ENCODE measurements at places on chromosomes 7 and 10.

DNA sequence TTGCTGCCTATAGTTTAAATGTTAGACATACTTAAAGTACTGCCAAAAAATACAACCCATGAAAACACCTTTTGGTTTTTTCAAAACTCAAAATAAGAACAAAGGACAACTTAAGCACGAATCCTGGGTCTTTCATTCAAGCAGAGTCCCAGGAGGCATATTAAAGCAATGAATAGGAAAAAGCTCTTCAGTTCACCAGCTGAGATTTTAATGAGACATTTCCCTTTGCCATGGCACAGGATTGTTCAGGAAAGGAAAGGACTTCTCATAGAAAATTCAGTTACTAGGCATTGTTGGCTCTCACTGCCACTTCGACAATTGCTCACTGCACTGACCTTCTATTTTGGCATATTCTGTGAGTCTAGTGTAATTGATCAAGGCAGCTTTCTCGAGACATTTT, 133.5 kb upstream of the FEZF1 start:
- no peak for DNase-seq

GRCh38 chr10:113127261-113127900, 177.3 kb downstream of the TCF7L2 start:
- no peak for DNase-seq

- DNase-seq, result no peak
Measured at GRCh38 chr7:29639886-29640595, 76.4 kb downstream of the PRR15 start.

DNA sequence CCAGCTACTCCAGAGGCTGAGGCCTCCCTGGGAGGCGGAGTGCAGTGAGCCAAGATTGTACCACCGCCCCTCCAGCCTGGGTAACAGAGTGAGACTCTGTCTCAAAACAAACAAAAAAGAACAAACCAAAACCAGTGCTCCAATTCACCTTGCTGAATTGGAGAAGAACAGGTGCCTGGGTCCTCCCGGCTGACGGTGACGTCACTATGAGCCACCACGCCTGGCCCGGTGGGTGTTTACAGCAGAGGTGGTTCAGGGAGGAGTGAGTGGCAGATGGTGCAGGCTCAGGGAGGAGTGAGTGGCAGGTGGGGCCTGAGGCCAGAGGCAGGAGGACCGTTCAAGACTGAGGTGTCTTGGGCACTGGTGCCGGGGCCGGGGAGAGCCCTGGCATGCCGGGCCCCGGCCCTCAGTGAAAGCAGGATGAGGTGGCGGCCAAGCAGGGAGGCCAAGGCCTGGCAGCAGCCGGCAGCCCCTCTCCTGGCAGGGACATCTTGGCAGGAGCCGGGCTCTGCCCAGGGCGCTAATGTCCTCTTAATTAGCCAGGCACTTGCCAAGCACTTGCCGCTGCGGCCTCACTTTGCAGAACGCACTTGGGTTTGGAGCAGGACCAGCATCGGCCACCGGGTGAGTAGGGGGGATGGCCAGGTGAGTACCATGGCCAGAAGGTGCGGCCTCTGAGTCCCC, 162.8 kb upstream of the TNRC18 start:
- DNase-seq, result no peak

GRCh38 chr10:103276896-103277712, at the start of gene INA:
Gene INA (plus strand): TSS chr10:103277138. CDS start chr10:103277212, 74 bp downstream.
- peak; percentile 29 for DNase-seq

DNA sequence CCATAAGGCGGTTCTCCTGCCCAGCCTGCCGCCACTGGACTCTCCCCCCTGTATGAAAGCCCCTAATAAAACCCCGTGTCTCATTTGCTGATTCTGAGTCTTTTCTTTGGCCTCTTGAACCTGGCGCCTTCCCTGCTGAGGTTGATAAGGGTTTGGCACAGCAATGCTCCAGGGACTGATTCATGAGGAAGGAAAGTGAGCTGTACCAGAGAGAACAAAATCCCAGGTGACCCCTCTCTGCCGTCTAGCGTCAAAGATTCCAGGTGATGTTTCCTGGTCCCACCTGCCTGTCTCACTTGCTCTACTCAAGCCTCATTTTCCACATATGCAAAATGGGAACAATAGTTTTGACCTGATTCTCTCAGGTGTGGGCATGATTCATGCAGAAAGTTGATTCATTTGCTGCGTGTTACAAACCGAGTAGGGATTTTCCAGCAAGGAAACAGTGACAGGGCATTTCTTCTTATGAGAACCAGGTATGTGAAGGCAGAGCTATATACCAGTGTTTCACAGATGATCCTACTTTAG, 730.6 kb upstream of the IGFBP3 start:
- no peak for DNase-seq

DNA sequence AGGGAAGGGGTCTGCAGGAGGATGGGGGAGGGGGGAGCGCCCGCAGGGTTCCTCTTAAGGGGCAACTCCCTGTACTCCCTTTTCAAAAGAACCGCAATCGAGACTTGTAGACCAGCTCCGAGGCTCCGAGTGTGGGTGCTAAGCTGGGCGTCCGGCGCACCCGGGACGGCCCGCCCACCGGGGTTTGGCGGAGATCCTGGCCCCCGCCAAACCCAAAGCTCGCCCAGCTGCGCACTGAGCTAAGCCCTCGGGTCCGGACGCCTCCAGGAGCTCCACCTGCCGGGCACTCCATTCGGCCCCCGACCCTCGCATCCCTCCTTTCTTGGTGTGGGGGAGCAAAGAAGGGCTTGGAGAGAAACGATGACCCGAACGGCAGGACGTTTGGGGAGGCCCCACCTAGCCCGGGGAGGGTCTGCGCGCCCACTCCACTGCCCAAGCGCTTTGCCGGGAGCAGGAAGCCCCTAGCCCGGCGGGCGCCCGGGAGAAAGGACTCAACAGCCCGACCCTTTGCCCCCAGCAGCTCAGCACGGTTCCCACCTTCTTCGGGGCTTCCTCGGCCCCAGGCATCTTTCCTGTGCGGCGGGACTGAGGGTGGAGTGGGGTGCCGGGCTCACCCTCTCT, 651 bp downstream of the AFAP1L2 start:
- DNase-seq, result no peak

DNA sequence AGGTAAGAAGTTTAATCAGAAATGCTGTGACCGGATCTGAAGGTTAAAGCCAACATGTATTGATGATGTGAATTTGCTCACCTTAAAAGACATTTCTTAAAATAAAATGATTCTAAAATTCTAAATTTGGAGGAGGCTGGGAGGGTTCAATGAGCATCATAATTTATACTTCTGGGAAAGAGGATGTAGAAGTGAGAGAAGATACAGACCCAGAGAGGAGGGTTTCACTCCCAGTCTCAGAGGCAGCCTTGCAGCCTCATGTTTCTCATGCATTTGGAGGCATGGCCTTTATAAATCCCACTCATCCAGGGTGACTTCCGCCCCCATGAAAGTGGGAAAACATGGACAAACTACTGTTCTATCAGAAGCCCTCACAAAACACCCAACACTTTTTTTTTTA, 305.6 kb upstream of the PITRM1 start:
- no peak for DNase-seq

GRCh38 chr7:13047061-13047460, 359.6 kb downstream of the ARL4A start:
- no peak for DNase-seq

- no peak for DNase-seq
Measured at GRCh38 chr10:108090476-108091215, 926.1 kb upstream of the SORCS1 start.

- DNase-seq, result no peak
Measured at GRCh38 chr10:2891770-2892124, 175.6 kb upstream of the PFKP start.

DNA sequence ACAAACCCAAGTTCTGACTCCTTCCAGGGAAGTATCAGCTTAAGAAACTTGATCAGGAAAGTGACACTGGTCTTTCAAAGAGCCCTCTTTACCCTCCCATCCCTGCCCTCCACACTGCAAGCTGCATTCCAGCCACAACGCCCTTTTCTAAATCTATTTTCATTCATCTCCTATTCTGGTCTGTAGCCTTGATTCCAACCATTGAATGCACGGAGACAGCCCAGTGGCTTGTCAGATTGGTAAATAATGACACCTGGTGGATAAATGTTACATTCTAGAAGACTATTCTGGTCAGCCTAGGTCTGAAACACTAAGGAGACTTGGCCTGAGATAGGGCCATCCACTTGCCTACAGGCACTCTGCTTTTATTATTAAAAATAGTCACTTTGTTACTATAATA, 20.9 kb downstream of the MORN4 start:
- DNase-seq, result no peak

DNA sequence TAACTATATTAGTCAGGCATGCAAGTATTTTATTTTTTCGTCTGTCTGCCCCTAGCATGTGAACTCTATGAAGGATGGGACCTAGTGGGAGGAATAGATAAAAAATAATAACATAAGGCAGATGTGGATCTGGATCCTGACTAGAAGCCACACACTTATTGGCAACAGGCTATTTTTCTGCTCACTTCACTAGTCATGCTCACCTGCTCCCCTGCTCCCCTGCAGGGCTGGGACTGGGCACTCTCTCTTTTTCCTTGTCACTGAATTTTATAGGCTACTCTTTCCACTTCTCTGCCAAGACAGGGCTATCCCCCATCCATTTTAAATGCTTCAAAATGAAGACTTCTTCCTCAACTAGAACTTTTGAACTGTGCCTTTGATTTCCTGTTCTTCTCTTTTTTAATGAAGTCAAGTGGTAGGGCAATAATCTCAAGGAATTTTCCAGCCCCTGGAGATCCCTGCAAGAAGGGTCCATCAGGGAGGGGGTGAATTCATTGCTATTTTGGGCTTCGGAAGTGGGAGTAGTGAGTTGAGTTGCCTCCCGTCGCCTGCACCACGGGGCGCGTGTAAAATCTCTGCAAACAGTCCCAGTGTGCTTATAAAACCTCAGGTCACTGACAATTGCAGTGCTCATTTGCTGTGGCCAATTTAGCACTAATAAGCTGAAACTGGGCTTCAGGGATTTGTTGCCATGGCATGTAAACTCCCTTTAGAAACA, 156.7 kb upstream of the NPVF start:
- DNase-seq, result no peak

DNA sequence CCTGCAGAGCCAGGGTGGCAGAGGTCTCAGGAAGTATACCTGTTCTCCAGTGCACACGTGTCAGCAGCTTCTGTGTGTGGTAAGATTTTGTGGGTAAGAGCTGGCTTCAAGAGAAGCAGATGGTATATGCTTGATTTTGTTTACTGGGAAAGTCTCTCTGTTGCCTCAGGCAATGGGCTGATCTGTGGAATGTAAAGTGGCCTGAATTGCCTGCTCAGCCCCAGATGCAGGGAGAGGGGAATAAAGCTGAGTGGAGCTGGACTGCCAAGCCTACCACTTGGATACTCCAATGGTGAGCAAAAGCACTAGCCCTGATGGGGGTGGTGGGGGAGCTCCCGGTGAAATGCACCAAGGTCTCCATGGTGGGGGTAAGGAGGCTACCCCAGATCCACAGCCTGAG, 156.1 kb downstream of the WDR11 start:
- no peak for DNase-seq

- DNase-seq, result no peak
Measured at GRCh38 chr10:44033008-44033407, 351.9 kb downstream of the CXCL12 start.

GRCh38 chr10:116826803-116827202, 22.5 kb upstream of the ENO4 start:
- DNase-seq, result no peak

GRCh38 chr7:36982766-36983165, 258.5 kb upstream of the AOAH start:
- no peak for DNase-seq

DNA sequence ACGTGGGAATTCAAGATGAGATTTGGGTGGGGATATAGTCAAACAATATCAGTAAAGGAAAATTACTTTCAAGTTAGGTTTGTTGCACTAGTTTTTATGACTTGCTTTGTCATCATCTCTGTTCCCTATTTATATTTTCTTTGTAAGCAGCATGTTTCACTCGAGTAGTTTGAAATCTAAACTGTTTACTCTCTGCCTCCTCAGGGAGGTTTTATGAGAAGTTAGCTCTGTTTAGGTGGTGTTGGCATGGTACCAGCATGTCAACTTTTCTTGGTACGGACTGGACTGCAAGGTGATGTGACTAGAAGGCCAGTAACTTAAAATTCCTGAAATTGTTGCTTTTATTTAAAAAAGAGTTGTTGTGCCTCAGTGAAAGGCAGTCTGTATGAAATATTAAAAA, 59.2 kb upstream of the MTPN start:
- DNase-seq, result no peak

DNA sequence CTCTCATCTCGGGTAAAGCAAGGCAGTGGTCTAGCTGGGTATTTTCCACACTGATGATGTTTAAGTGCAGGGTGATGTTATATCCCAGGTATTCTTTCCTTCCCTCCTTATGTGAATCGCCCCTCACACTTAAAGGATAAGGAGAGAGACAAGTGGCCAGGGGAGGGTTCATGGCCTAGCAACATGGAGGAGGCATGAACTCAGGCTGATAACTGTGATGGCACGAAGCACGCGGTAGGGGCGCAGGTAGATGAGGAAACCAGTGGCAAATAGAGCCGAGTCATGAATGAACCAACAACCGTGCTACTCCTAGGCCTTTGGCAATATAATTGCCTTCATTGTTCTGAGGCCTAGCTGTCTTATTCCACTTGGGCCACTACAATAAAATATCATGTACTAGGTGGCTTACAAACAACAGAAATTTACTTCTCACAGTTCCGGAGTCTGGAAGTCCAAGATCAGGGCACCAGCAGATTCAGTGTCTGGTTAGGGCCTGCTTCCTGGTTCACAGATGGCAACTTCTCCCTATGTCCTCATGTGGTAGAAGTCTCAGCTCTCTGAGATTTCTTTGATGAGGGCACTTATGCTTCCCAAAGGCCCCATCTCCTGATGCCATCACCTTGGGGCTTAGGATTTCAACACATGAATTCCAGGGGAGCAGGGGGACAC, 56.0 kb upstream of the PIK3CG start:
- DNase-seq, result no peak

All from stimulated activated naive CD8-positive, alpha-beta T cell treated with anti-CD3 and anti-CD28 coated beads, Interleukin-15, Interleukin-2, amounts not matched to agents 100 U/mL and 50 U/mL, for 24 hours (primary cell).